A549 treated with ZK216348 at 1 μM for 4 hours (cell line): ENCODE measurements at places on chromosomes 1 and 21. TPM values are rescaled to one million over a fixed set of nuclear protein-coding genes. Genes with fewer than 3 reads are reported as not detected.

The KANK4 gene
- 0.21 to 0.59 TPM (median 0.44 TPM) in 5 replicates for total RNA-seq

The PPM1J gene
- total RNA-seq, result 0.50 to 1.4 TPM (median 1.3 TPM) in 5 replicates

The SLC1A7 gene
- not detected in 5 replicates for total RNA-seq

The NDC1 gene
- total RNA-seq, result 15.7 to 26.0 TPM (median 22.0 TPM) in 5 replicates
